ENCODE measurements at places on chromosomes 1 and 21.

DNA sequence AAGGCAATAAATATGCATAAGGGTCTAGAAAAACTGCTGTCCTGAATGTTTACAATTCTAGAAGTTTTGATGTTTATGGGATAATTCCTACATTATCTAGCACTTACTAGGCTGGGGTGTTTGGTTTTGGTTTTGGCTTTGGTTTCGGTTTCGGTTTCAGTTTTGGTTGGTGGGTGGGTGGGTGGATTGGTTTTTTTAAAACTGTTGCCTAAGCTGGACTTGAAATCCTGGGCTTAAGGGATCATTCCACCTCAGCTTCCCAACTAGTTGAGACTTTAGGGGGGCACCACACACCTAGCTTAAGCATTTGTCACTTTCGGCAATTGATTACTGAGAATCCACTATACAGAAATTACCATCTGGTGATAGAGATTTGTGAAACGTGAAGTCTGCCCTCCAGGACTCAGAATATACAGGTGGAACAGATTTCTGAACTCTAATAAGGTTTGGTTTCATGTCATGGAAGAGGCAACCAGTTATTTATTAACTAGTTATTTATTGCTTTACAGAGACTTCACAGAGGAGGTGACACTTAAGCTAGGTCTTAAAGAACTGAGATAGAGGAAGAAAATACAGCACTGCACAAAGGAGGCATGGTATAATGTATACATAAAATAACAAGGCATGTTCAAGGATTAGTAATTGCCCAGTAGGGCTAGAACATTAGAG is 69.6 kb downstream of the PIK3R3 start:
- DNase-seq = no peak

- no peak for DNase-seq
Measured at GRCh38 chr1:18174037-18174436, 66.4 kb downstream of the IGSF21 start.

DNA sequence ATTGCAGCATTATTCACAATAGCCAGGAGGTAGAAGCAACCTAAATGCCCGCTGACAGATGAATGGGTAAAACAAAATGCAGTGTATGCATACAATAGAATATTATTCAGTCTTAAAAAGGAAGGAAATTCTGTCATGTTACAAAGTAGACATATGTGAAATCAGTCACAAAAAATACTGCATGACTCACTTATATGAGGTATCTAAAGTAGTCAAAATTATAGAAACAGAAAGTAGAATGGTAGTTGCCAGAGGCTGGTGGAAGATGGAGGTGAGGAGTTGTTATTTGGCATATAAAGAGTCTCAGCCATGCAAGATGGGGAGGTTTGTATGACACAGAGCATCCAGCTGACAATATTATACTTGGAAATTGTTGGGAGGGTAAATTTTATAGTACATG is 43.0 kb upstream of the EGLN1 start:
- no peak for DNase-seq

- no peak for DNase-seq
Measured at GRCh38 chr1:159554261-159554660, 18.5 kb upstream of the OR10J5 start.

- DNase-seq = no peak
Measured at GRCh38 chr1:228876187-228876586, 140.9 kb downstream of the RHOU start.

GRCh38 chr21:45987121-45987711 is 5.6 kb downstream of the COL6A1 start:
- no peak for DNase-seq

DNA sequence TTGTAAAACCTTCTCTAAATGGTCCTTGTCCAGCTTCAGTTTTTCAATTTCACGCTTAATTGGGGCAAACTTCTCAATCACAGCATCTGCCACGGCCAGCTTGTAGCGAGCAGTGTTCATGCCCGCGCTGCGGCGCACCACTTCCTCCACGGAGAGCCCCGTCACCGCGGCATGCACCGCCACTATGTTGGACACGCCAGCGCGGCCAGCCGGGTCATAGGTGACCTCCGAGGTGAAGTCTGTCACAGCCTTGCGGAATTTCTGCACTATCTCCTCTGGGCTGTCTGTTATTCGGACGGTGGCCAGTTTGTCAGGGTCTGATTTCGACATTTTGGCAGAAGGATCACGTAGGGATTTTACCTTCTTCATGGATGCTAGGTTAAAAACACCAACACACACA is 44.8 kb upstream of the TBX15 start:
- DNase-seq = no peak

GRCh38 chr21:42012344-42012743 is 2.2 kb upstream of the ZBTB21 start:
- DNase-seq = no peak

DNA sequence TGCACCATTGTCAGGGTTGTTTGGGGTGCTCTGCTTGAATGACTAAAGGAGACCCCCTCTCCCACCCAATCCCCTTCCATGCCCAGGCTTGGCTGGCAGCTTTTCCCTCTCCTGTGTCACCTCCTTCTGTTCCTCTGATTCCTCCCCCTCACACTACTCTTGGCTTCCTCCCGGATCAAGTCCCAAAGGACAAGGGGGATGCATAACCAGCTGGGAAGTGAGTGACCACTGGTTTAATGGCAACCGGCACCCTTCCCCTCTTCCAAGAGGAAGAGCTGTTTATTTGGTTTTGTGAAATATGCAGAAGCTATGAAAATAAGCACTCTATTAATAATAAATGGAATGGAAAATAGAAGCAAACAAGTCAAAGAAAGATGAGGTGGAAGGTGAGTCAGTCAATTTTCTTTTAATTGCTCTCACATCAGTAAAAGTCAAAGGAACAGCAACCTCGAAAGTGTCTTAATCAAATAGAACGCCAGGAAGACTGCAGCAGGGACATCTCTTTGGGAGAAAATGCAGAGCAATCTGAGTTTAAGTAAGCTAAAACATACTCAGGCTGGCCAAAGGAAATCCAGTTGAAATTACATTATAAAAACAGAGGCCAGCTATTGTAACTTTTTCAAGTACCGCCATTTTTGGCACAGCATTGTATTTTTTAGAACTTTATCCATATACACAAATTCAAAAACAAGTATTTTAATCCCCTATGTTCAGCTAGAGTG is 322.5 kb downstream of the SIPA1L2 start:
- DNase-seq = no peak

- DNase-seq = no peak
Measured at GRCh38 chr1:224733027-224733911, 117.2 kb downstream of the CNIH3 start.

- DNase-seq = no peak
Measured at GRCh38 chr1:232589812-232590743, 39.9 kb downstream of the SIPA1L2 start.

DNA sequence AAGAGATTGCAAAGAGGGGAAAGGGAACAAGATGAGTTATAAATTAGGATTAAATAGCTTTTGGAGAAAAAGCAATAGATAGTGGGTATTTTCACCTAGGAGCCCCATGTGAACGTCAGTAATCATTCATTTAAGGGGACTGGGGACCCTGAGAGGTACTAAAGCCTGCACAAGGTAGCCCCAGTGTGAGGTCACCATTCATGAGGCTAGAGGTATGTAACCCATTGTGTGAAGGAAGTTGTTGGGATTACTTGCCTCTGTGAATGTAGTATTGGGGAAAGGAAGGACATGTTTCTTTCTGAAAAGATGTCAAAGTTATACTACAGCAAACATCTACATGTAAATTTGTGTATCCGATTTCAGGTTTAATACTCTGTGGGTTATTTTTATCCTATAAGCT is 276.8 kb downstream of the TBX15 start:
- no peak for DNase-seq

DNA sequence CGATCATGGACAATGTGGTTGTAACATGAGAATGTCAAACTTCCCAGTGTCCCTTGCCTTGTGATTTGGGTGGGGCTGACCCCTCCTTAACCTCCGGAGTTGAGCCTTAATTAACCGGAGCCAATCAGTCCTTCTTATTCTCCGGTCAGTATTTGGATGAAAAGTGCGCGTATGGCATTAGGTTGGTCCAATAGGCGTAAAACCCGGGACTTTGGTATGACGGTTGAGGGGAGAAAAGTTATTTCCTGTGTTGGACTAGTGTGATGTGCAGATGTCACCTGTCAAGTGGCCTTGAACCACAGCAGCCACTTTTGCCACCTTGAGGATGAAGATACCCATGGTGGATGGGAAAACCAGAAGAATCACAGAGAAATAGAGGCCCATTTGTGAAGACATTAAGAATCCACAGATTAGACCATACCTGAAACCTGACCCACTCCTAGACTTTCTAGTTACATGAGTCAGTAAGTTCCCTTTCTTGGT is 5.1 kb downstream of the PAFAH2 start:
- no peak for DNase-seq

DNA sequence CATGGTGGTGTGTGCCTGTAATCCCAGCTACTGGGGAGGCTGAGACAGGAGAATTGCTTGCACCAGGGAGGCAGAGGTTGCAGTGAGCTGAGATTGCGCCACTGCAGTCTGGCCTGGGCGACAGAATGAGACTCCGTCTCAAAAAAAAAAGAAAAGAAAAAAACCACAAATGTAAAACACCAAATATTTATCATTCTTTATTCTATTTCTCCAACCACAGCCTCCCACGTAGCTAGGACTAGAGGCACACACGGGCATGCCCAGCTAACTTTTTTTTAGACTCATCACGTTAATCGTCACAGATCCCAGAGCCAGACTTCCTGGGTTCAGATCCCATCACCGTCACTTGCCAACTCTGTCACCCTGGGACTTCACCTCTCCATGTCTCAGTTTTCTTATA is 13.5 kb downstream of the DNAJC16 start:
- DNase-seq = no peak

GRCh38 chr1:224726441-224727182 is 110.5 kb downstream of the CNIH3 start:
- DNase-seq = no peak

DNA sequence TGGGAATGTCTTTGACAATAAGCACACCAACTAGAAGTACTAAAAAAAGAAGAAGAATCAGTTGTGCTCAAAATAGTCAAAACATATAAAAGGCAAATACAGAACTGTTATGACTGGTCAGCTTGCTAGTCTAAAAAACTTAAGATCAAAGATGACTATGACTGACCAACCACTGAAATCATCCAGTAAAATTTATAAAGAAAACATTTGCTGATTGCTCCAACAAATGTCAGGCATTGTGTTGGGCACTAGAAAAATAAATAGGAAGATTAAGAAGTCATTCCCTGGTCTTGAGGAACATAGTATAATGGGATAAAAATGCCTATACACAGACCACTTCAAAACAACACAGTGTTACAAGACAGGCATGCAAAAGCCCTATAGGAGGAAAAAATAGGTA is 9.3 kb upstream of the ANGPTL3 start:
- no peak for DNase-seq

DNA sequence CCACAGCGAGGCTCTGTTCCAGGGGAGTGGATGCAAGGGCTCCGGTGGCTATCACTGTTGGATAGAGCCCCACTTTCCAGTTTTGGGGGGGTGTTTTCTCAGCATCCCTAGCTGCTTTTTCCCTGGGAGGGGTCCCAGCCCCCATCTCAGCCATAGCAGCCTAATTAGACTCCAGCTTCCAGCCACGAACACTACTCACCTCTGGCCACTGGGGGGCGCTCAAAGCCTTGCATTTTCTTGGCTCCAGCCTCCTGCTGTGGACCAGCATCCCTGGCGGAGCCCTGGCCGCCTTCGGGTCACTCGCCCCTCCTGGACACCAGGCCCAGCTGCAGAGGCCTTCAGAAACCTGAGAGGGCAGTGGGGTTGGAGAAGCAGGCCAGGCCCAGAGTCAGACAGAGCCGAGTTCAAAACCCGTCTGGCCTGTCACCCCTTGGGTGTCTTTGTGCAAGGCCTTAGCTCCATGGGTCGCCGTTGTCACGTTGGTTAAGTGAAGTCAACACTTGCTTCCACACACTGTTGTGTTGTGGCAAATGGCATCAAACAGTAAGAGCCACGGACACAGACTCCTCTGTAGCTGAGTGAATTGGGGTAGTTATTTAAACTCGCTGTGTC is 93.5 kb upstream of the ACTL8 start:
- peak; percentile 90 for DNase-seq

DNA sequence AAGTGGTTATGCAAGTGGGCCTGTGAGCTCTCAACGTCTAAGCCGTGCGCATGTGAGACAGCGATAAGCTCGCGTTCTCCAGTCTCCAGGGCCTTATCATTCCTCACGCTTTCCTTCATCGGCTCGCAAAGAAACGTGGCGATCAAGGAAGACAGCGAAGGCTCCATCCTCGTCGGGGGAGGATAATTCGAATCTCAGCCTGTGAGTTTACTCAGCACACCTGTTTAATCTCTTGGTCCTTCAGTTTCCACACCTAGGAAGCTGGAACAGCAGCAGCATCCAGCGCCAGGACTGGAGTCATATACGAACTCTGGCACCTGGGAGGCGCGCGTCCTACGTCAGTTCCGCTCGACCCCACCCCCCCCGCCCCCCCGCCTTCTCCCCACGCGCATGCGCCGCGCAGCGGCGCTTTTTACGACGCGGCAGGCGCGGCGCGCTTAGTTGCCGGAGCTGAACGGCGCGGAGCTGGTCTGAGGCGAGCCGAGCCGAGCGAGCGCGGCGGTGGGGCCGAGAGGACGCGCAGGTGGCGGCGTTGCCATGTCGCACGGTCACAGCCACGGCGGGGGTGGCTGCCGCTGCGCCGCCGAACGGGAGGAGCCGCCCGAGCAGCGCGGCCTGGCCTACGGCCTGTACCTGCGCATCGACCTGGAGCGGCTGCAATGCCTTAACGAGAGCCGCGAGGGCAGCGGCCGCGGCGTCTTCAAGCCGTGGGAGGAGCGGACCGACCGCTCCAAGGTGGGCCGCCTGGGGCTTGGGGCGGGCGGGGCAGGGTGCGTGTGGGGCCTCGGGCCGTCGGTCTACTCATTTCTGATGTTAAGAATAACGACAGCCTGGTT is at the start of gene PITHD1:
PITHD1 (plus strand) TSS at position 440 of the 836 bp plus-strand sequence; CDS start at position 538, 98 bp downstream.
- peak; percentile 89 for DNase-seq

DNA sequence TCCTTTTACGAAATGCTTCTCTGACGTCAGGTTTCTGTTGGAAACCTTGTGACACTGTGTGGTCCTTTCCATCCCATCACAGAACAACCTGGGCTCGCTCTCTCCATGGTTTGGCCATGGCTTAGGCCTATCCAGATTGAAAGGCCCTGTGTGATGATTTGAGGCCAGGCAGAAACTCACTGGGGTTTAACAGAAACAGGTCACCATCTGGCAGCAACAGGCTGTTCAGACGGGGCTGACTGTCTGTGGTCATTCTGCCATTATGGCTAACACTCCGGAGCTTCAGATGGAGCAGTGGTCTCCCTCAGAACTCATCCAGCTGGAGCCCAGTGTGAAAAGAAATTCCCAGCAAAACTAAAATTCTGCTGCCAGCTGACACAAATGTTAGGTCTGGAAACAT is 9.3 kb downstream of the PLEKHM2 start:
- no peak for DNase-seq

DNA sequence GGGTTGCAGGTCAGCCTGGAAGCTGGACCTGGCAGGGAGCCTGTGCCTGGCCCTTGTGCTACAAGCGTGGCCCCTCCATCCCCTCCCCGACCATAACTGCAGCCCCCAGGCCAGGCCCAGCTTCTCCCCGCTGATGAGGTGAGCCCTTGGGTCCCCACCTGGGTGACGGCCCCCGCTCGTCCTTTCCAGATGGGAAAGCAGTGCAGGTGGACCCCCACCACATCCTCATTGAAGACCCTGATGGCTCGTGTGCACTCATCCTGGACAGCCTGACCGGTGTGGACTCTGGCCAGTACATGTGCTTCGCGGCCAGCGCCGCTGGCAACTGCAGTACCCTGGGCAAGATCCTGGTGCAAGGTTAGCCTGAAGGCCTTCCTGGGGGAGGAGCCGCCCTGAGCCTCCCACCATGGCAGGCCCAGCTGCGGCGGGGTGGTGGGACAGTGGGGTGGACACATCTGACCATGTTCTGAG is 56.9 kb downstream of the TRIM11 start:
- DNase-seq = no peak

All from activated CD8-positive, alpha-beta memory T cell treated with anti-CD3 and anti-CD28 coated beads, Interleukin-2, amount 50 U/mL, for 48 hours (primary cell).